ENCODE measurements at places on chromosomes 16 and 17. TPM values are rescaled to one million over a fixed set of nuclear protein-coding genes. Genes with fewer than 3 reads are reported as not detected.

DNA sequence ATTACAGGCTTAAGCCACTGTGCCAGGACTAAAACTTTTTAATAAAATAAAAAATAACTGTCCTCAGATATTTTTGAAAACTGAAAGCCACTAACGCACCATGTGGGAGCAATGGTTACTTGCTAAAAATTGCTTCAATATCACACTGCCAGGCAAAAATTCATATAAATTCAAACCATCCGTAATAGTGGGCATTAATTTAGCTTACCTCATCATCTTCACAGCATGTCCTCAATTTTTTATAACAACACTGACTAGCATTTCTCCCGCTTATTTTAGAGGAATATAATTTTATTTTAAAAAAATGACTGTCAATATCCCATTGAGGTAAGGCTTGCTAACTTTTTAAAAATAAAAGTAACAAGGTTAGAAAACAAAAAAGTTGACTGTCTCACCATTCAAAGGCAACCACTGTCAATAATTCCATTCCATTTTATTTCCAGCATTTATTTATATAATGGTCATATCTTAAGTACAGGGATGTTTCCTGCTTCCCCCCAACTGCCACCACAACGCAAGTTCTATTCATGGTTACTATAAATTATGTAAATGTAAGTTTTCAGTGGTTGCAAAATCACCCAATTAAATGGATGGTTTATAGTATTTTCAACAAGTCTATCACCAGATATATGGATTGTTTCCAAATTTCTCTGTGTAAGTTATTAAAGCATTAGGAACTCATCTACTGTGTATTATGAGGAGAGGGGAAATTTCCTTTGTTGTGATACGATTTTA, 25.4 kb downstream of the GSPT1 start:
- DNase-seq, result no peak
- no peak overlapping the region for H3K27ac ChIP-seq
- peaks cover 15% of the 10 kb centered on the region for H3K36me3 ChIP-seq
- H3K27me3 ChIP-seq, result no peaks in the 10 kb centered on the region
- H3K4me3 ChIP-seq, result no peak overlapping the region

- H3K36me3 ChIP-seq, result no peaks in the 10 kb centered on the region
- no peak overlapping the region for H3K4me3 ChIP-seq
- no peak for DNase-seq
- H3K27me3 ChIP-seq, result no peaks in the 10 kb centered on the region
- H3K27ac ChIP-seq, result no peak overlapping the region
These were observed 138.9 kb downstream of the SLC39A11 start for GRCh38 chr17:72953621-72954020.

DNA sequence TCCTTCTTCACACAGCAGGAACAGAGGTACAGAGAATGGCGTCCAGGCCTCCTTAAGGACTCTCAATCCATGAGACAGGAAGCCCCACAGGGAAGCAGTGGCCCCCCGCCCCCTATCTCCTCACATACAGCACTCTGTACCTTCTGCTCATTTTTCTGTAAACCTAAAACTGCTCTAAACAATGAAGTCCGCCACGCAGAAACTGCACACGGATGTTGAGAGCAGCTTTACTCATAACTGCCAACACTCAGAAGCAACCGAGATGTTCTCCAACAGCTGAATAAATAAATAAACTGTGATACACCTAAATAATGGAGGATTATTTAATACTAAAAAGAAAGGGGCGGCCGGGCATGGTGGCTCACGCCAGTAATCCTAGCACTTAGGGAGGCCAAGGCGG, 9.9 kb downstream of the TBC1D16 start:
- H3K27me3 ChIP-seq, result peaks cover 3% of the 10 kb centered on the region

DNA sequence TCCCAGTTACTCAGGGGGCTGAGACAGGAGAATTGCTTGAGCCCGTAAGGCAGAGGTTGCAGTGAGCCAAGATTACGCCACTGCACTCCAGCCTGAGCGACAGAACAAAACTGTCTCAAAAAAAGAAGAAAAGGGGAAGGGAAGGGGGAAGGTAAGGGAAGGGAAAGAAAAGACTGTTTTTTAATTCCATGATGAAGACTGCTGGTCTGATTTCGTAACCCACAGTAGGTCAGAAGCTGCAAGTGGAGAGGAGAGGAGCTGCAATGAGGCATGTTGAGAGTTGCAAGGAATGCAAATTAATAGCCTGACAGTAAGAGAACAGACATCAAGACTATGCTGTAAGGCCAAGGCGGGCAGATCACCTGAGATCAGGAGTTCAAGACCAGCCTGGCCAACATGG, 33.3 kb downstream of the HELZ start:
- H3K27me3 ChIP-seq, result no peaks in the 10 kb centered on the region
- no peak for DNase-seq
- no peak overlapping the region for H3K27ac ChIP-seq
- H3K4me1 ChIP-seq, result peaks cover 34% of the 10 kb centered on the region

DNA sequence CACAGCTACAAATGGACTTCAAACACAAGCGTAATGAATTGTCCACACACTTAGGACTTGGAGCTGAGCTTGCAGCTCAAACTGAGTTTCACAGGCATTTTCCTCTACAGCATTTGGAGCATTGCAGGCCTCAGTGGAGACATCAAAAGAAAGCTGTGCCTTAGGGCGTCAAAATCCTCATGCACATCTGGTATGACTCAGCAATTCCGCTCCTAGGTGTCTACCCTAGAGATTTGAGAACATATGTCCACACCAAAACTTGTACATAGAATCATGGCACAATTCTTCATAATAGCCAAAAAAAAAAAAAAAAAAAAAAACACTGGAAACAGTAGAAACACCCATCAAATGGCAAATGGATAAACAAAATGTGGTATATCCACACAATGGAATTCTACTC, 47.1 kb downstream of the GP2 start:
- no peak overlapping the region for H3K4me3 ChIP-seq
- H3K27me3 ChIP-seq, result peaks cover 16% of the 10 kb centered on the region
- no peaks in the 10 kb centered on the region for H3K4me1 ChIP-seq

PRDM7 gene
- total RNA-seq, result not detected

TP53TG3 gene
- total RNA-seq, result not detected

CES3 gene
- 1.6 TPM for total RNA-seq

MEOX1 gene
- not detected for total RNA-seq
